Psoas muscle (tissue), 8 donors: ENCODE measurements at places on chromosomes 6 and 20.

DNA sequence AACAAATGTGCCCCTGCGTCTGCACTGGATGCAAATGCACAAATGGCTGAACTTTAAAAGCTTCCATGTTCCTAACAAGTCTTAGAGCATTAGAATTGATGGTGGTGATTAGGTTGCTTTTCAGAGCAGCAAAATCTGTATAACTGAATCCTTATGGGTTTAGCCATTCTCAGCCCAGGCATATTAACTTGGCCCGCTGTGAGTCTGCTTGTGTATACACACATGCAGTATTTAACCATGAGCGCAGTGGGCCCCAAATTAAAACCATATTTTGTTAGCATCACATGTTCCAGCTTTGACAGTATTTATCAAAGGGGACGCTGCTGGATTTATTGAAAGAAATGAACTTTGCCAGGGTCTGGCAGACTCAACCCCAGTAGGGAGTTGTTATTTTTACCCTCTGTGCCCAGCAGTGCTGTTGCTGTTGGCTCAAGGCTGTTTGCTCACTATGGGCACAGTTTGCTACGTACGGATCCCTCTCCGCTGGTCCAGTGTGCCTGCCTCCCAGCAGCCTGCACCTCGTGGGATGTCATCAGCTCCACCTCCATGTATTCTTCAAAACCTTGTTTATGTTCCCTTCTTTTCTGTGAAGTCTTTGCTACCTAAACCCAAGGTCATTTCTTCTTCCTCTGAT is 144.7 kb downstream of the QRSL1 start:
- no peak for DNase-seq
- no peaks in the 10 kb centered on the region for H3K36me3 ChIP-seq
- H3K4me1 ChIP-seq = no peaks in the 10 kb centered on the region
- H3K27me3 ChIP-seq = no peaks in the 10 kb centered on the region

DNA sequence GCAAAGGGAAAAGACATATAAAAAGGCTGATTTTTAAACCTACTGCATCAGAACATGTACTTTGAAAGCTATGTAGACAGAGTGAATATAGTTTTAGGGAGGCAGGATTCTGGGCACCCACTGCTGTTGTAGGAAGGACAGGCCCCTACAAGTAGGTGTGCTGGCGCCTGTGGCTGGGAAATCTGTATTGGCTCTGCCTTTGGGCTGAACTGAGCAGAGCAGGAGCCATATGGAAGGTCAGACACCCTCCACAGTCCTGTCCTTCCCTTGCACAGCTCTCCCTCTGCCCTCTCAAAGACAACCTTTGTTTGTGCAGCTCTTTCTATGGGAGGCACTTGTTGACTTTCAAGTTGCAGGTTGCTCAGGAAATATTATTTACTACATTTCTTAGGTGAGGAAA is 18.4 kb upstream of the ULBP3 start:
- H3K36me3 ChIP-seq = no peaks in the 10 kb centered on the region
- no peak overlapping the region for H3K4me3 ChIP-seq
- no peak for DNase-seq
- no peak overlapping the region for H3K27ac ChIP-seq
- H3K4me1 ChIP-seq = no peaks in the 10 kb centered on the region

- no peak for DNase-seq
- H3K4me3 ChIP-seq = no peak overlapping the region
- H3K27me3 ChIP-seq = no peaks in the 10 kb centered on the region
- H3K27ac ChIP-seq = no peak overlapping the region
- H3K4me1 ChIP-seq = no peaks in the 10 kb centered on the region
Observed at GRCh38 chr20:46195264-46196036, 77.3 kb downstream of the CD40 start.

DNA sequence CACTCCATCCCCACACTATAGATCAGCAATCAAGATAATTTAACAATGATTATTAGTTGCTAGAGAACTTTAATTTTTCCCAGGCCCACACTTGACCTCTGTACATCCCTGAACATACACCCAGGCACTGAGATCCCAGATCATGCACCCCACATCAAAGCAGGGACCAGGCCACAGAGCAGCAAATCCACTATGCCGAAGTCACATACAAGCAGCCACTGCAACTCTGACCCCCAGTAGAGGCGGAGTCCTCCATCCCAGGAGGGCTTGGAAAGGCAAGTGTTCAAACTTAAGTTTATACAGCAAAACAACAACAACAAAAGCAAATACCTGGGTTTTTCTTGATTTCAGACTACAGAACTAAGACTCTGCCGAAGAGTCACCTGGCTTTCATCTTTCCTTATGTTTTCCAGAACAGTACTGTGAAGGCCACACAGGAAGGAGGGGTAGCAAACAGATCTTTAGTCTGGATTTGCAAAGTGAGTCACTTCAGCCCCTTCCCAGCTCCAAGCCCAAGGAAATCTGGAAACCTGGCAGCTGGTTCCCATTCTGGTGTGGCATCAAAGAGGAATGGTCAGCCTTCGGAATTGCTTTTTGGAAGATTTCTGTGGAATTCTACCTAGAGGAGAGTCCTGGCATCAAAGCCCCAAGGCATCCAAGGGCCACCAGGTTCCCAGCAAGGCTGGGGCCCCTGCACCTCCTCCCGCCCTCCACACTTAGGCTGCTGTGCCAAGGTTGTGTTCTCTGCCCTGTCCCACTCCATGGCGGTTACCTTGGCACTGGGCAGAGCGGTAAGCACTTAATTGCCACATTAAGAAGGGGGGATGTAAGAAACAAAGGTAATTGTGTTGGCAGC is 7.3 kb downstream of the JAG1 start:
- no peaks in the 10 kb centered on the region for H3K27me3 ChIP-seq
- peak overlapping the region; percentile 61 for H3K27ac ChIP-seq
- DNase-seq = no peak
- H3K4me3 ChIP-seq = peak overlapping the region; percentile 97

DNA sequence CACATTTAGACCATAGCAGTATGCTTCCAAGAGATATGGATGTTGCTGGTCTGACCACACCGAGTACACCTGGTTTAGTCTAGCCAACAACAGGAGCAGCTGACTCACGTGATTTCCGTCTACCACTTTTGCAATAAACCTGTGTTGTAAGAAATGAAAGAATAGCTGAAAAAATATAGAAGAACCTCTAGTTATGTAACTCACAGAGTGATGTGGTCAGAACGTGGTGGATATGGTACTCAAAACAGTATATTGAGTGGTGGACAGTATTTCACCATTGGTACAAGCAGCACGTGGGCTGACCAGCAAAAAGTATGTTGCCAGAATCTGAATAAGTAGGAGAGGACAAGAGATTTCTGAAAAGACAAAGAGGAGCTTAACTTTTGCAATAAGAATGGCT is 226.9 kb downstream of the TBC1D7 start:
- no peak overlapping the region for H3K4me3 ChIP-seq
- no peaks in the 10 kb centered on the region for H3K4me1 ChIP-seq
- no peaks in the 10 kb centered on the region for H3K27me3 ChIP-seq
- DNase-seq = no peak
- no peaks in the 10 kb centered on the region for H3K36me3 ChIP-seq

- H3K27ac ChIP-seq = no peak overlapping the region
- peaks cover 15% of the 10 kb centered on the region for H3K4me1 ChIP-seq
- H3K36me3 ChIP-seq = no peaks in the 10 kb centered on the region
- no peaks in the 10 kb centered on the region for H3K27me3 ChIP-seq
- DNase-seq = no peak
Observed at GRCh38 chr20:41061155-41061554, 32.5 kb downstream of the TOP1 start.

DNA sequence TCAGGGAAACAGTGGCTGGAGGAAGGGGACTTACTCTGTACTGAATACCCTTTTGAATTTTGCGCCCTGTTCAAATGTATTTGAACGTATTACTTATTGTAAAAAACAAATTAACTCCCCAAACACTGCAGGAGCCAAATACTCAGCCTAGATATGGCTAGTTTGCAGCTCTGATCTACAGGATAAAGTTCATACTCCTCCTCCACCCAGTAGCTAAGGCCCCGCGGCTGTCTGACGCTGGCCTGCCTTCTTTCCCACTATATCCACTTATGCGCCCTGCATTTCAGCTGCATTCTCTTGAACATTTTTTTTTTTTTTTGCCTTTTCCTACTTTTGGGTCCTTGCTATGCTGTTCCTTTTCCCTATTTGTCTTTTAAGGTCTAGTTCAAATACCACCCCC is 6.5 kb downstream of the GSS start:
- no peaks in the 10 kb centered on the region for H3K36me3 ChIP-seq
- H3K27me3 ChIP-seq = no peaks in the 10 kb centered on the region
- no peak overlapping the region for H3K4me3 ChIP-seq
- H3K27ac ChIP-seq = no peak overlapping the region
